ENCODE measurements at places on chromosomes 16 and 17.

GRCh38 chr17:68320311-68320865 lies 29.1 kb downstream of the ARSG start:
- no peak for DNase-seq

DNA sequence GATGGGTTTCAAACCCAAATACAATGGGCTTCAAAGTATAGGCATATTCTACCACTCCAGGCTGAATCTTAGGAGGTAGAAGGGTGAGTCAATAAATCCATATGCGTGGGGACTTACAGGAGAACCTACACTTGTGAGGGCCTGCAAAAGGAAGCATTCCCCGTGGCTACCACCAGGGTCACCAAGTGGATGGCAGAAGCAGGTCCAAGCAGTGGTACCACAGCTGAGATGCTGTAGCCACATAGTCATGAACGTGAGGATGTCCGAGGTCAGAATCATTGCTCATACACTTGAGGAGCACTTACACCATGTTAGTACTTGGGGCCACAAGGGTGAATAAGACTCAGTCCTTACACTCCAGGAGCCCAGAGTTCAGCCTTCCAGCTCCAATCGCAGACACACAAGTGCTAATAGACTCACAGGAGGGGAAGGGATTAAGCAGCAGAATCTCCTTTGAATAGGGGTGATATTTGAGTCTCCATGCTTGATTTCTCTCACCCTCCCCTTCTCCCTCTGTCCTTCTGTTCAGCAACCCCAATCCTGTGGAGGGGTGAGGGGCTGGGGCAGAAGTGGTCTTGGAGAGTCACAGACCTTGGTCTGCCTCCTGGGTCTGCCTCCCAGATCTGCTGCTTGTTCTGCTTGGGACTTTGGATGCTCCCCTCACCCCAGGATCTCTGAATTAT lies 42.5 kb upstream of the ASIC2 start:
- DNase-seq, result no peak

DNA sequence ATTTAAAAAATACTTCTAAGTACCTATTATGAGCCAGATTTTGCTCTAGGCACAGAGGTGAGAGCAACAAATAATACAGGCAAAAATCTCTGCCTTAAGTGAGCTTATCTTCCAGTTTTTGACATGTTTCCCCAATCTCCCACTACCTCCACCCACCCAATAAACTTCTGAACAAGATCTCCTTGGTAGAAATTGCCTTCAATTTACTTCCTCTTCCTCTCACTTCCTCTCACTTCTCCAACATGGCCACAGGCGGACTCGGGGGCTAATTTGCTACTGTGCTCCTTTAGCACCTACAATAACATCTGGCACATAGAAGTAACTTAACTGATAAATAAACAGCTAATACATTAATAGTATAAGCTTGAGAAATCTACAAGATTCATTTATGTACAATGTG lies 82.6 kb downstream of the CACNG1 start:
- DNase-seq, result no peak

DNA sequence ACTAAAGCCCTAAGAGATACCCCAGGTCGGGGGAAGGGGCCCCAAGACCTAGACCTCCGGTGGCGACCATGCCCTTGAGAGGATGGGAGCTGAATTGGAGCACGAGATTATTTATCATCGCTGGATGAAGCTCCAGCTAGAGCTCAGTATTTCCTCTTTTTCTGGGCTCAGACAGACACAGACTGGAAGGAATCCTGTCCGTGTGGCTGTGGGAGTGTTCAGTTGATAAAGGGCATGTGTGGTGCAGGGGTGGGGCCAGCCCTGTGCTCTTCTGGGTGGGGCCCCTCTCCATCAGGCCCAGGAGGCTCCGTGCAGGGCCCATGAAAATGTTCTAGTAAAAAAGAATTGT lies 6.3 kb upstream of the CBX4 start:
- no peak for DNase-seq

- no peak for DNase-seq
Observed at GRCh38 chr17:80851277-80851925, 140.2 kb upstream of the CHMP6 start.

DNA sequence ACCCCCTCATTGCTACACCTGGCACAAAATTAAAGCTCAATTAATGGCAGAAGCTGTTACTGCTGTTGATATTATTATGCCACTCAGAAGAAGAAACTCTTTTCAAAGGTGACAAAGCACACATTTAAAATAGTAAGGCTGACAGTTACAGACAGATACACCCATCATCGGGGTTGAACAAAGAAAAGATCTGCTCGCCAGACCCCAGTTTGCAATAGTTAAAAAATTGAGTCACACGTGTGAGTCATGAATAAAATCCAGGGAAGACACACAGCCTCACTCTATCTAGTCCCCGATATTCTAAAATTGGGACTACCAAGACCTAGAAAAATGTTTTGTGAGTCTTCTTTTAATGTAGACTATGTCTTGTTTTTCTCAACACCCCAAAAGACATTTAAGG lies 330.0 kb upstream of the SOX9 start:
- DNase-seq, result peak; percentile 11

DNA sequence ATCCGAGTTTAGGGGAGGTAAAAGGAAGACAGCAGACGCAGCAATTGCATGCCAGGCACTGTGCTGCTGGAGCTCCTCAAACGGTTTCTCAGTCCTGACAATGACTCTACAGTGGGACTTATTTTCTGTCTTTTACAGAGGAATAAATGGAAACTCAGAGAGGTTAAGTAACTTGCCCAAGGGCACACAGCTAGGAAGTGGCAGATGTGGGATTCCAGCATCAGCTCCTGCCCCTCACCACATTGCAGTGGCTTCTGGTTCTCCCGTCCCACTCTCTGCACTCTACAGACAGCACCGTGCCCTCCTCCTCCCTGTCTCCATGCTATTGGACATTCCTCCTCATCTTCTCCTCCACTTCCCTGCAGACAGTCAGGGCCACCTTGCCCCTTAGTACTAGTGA lies 74.2 kb upstream of the KSR1 start:
- DNase-seq, result no peak

DNA sequence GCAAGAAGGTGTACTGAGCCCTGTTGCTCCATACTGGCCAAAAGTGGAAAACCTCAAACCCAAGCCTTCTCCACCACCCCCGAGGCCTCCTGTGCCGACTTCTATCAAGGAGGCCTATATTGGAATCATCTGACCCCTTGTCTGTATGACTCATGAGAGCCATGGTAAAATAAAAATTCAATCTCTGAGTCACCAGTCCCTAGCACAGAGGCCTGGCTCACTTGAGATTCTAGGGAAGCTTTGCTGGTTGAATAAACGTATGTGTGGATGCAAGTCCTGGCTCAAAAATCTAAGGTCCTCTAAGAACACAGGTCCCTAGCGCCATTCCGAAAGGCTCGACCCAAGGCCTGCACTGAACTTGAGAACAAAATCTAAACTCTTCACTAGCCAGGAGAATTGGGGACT lies 15.0 kb downstream of the NSMCE1 start:
- DNase-seq, result peak; percentile 92

- DNase-seq, result no peak
Observed at GRCh38 chr17:19460700-19461099, 49.7 kb downstream of the RNF112 start.

DNA sequence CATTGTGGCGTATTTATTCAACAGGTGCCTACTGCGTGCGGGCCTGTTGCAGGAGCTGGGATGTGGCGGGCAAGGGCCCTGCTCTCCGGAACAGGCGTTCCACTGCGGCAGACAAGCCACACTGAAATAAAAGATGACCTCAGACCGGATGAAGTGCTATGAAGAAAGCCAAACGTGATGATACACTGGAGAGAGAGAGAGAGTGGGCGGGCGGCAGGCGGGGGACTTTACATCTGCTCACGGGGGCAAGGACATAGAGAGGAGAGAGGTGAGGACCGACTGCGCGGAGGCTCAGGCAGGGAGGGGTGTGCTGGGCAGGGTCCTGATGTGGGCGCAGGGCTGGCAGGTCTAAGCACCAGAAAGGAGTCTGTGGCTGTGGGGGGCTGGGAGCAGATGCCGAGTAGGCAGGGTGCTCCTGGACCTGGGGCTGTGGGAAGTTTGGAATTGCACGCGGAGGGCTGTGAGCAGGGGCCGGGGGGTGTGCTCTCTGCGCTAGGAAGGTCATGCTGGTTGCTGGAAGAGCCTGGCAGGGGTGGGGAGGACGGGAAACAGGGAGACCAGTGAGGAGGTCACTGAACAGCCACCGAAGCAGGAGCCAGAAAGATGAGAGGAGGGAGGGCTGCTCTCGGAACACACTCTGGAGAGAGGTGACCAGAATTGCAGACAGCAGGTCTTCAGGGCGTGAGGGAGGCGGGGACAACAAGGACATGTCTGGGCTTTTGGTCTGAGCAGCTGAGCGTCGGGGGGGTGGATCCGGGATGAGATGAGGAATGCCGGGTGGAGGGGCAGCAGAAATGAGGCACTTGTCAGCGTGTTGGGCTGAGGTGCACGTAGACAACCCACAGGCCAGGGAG lies 9.9 kb downstream of the MXRA7 start:
- DNase-seq, result peak; percentile 93

- no peak for DNase-seq
Observed at GRCh38 chr16:819336-820043, 19.0 kb upstream of the GNG13 start.
